RWPE2 (cell line): ENCODE measurements at places on chromosomes 6 and 20.
A peak's percentile ranks its signal among the peaks of the same experiment; 100 is the strongest.

- no peak for DNase-seq
Observed at GRCh38 chr6:116500969-116501433, 10.4 kb upstream of the CALHM5 start.

GRCh38 chr6:157194643-157195042, 128.7 kb downstream of the TMEM242 start:
- no peak for DNase-seq

- DNase-seq: no peak
Observed at GRCh38 chr20:7090811-7091210, 323.3 kb downstream of the BMP2 start.

GRCh38 chr6:158672726-158673125, 22.9 kb downstream of the SYTL3 start:
- no peak for DNase-seq

DNA sequence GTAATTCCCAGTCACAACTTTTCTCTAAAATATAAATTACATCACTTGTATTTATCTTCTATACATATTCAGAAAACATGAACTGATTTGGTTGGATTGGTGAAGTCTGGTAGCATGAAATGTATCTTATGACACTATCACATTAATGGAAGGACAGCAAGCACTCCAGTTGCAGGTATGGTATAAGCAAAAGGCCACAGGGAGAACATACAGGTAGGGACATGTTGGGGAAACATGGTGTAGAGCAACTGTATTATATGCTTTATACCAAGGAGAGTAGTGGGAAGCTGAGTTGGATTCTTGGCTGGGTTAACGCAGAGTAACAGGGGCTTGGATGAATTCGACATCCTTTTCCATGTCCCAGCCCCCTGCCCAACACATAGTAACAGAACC, 1.4 kb upstream of the VARS1 start:
- DNase-seq: no peak

DNA sequence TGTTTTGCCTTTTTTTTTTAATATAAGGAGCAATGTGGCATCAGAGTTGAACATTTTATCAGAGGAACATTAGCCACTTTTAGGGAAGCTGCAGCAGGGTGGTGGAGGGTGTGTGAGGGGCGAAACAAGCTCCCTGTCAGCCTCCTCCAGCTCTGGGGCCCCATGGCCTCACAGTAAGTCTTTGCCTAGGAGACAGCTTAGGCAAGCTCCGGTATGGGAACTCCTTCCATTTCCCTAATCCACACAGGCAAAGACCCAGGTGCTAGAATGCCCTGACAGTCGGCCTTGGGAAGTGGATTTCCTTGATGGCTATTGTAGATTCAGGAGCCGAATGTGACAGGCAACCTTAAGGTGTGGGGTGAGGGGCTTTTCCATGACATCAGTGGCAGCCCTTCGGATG, 862 bp downstream of the PRND start:
- no peak for DNase-seq

GRCh38 chr20:49674383-49675352, 39.0 kb downstream of the B4GALT5 start:
- no peak for DNase-seq

DNA sequence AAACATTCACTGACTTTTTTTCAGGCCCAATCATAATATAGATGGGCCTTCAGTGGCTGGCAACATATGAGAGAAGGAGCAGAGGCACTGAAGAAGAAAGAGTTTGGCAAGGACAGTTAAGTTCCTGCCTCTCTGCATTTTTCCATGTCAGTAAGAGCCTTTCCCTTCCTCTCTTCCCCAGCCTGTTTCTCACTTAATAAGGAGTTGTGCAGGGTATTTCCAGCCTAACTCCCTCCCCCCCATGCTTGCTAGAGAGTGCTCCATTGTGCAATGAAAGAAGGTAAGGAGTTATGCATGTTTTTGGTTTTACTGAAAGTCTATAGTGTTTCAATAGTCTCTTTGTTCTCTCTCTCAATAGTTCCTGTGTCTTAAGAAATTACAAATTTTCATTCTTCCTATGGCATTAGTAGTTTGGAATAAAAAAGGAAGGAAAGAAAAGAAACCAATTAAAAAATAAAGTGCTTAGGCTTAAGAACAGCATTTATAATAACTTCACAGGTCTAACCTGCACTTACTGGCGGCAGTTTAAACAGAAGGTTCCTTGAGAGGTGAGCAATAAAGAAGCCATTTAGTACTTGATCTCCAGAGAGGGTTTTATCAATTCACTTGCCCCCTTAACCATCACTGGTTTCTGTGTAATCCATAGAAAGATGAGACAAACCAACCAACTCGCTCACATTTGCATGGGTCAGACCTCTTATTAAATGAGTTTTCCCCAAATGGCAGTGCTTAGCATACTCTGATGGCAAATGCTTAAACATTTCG, 251.1 kb downstream of the PTPRT start:
- no peak for DNase-seq

DNA sequence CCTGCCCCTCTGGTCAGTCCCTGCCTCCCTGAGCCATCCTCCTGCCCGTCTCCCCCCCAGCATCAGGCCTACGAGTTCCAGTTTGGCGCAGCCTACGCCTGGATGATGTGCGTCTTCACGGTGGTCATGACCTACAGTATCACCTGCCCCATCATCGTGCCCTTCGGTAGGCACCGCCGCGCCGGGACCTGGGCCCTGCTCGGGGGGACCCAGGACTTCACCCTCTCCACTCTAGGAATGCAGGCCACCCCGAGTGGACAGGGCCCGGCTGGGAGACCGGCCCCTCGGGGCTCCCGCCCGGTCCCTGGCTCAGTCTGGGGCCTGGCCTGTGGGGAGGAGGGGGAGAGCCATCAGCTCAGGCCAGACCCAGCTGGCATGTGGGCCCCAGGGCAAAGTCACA, 6.1 kb upstream of the CAPN11 start:
- DNase-seq: no peak

- no peak for DNase-seq
Observed at GRCh38 chr6:169171951-169172350, 81.7 kb downstream of the THBS2 start.

- peak; percentile 65 for DNase-seq
Observed at GRCh38 chr6:26183581-26184366, 96.5 kb downstream of the HFE start.
